ENCODE measurements at places on chromosomes 4 and X.

GRCh38 chrX:1086444-1087409 lies 125.7 kb downstream of the CRLF2 start:
- no peak for DNase-seq

GRCh38 chr4:139844459-139845036 lies 178.9 kb downstream of the MGST2 start:
- no peak for DNase-seq

- no peak for DNase-seq
Observed at GRCh38 chrX:119503484-119503861, 35.2 kb downstream of the SLC25A5 start.

- no peak for DNase-seq
Observed at GRCh38 chr4:68905598-68905938, 46.0 kb downstream of the UGT2A3 start.

DNA sequence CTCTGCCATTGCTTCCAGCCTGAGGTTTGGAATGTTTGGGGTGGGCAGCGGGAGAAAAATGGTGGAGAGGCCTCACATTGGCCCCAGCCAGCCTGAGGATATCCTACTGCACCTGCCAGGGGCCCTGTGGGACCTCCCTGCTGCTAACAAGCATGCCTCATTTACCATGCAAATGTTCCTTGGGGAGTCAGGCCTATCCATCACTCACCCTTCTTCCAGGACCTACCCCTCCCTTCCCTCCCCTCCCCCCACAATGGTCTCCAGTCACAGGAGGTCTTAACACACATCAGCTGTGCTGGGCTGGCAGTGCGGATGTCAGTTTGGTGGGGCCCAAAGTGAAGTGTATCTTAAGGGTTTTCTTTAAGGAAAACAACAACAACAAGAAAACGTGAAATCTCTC lies 139.2 kb downstream of the SHOX start:
- DNase-seq: no peak

- DNase-seq: no peak
Observed at GRCh38 chr4:73019462-73020047, 50.0 kb downstream of the COX18 start.

DNA sequence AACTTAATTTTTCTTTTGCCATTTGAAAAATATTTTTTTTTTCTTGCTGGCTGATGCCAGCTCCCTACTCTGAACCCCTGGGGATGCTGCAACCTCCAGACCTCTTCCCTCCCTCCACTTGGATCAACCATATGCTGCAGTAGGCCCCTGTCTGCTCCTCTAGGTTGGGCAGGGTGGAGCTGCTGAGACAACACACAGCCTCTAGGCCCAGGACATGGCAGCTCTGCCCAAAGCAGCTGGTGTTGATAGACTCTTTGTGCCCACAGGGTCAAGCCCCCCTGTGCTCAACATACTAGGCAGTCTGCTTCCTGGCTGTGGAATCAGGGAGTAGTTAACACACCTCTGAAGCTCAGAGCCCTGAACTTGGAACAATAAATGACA lies 19.9 kb upstream of the CLNK start:
- no peak for DNase-seq

DNA sequence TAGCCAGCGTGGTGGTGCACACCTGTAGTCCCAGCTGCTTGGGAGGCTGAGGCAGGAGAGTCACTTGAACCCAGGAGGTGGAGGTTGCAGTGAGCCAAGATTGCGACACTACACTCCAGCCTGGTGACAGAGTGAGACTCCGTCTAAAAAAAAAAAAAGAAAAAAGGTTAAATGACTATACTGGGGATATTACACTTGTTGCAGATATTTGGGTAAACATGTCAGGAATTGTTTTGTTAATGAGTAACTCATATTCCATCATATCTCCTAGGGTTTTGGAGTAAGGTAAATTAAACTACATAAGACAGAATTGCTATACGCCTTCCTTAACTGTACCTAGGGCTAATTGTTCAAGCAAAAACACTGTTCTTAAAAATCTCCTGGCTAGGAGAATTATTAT lies 291.4 kb upstream of the IGFBP7 start:
- DNase-seq: no peak

DNA sequence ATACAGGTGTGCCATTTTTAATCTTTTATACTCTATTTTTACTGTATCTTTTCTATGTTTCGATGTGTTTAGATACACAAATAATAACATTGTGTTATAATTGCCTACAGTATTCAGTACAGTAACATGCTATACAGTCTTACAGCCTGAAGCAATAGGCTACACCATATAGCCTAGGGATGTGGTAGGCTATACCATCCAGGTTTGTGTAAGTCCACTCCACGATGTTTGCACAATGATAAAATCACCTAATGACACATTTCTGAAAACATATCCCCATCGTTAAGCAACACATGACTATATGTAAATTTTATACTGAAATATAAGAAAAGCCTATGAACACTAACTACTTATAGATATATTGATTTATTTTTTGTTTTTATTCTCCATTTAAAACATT lies 48.9 kb upstream of the EXOC1L start:
- no peak for DNase-seq

DNA sequence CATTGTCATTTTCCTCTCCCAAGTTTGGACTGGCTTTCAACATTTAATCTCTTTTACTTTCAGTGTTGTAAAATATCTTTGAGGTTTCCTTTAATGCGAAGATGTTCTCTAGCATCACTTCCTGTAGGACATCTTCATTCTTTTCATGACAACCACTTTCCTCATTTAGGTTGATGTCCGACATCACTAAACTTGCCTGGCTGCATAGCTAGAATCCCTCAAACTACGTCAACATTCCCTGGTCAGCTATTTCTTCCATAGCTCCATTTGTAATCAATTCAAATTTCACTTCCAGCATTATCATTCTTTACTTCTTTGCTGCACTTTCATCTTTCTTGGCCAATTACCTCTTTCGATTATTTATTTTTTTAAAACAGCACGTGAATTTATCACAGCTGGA lies 198.6 kb upstream of the EMCN start:
- DNase-seq: no peak

- DNase-seq: no peak
Observed at GRCh38 chr4:102139132-102139573, 206.1 kb downstream of the SLC39A8 start.

All from stimulated activated CD4-positive, alpha-beta T cell treated with anti-CD3 and anti-CD28 coated beads, TNF-alpha, amount 100 ng/mL, for 48 hours (primary cell).